ENCODE measurements at places on chromosomes 5 and 9. TPM values are rescaled to one million over a fixed set of nuclear protein-coding genes. Genes with fewer than 3 reads are reported as not detected.

The GAS1 gene
- total RNA-seq = 5.1 TPM

The RANBP3L gene
- 0.46 TPM for total RNA-seq

The OTULINL gene
- 2.8 TPM for total RNA-seq

The HMMR gene
- total RNA-seq = 4.0 TPM

The NME5 gene
- 2.9 TPM for total RNA-seq

GRCh38 chr5:1447671-1448361 is 2.6 kb upstream of the SLC6A3 start:
- no peak for DNase-seq

- no peak for DNase-seq
Measured at GRCh38 chr5:150448334-150448733, 1.2 kb downstream of the RPS14 start.

DNA sequence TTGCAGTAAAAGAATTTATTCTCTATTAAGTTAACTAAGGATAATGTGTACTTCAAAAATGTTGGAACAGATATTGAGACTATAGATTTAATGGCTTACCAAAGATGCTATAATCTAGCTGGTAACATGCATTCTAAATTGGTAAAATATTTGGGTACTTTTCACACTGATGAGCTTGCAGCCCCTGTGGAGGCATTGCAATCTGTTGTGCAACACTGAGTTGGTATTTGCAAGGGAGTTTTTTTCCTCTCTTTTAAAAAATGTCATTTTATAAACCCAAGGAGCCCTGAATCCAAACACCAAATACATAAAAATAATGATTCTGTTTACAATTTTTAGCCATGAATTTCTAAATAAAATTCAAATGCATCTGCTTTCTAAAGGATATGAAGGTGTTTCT is 944.8 kb downstream of the DTWD2 start:
- no peak for DNase-seq

DNA sequence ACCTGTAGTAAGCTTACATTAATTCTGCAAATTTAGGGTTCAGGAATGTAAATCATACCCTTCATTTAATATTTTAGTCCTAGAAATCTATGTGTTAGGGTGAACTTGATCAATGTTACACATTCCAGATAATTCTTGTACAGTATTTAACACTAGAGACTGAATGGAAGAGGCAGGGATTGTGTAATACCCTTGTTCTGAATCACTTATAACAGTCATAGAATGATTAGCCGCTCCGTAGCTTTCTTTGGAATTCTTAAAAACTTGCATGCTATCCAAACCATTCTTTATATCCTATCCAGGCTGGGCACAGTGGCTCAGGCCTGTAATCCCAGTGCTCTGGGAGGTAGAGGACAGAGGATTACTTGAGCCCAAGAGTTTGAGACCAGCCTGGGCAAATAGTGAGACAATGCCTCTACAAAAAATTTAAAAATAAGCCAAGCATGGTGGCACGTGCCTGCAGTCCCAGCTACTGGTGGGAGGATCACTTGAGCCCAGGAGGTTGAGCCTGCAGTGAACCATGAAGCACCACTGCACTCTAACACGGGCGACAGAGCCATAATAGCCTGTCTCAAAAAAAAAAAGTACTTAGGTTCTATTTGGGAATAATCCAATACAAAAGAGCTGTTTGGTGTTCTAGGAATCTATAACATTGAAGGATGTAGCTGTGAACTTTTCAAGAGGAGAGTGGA is 8.3 kb downstream of the ZNF483 start:
- peak; percentile 42 for DNase-seq

DNA sequence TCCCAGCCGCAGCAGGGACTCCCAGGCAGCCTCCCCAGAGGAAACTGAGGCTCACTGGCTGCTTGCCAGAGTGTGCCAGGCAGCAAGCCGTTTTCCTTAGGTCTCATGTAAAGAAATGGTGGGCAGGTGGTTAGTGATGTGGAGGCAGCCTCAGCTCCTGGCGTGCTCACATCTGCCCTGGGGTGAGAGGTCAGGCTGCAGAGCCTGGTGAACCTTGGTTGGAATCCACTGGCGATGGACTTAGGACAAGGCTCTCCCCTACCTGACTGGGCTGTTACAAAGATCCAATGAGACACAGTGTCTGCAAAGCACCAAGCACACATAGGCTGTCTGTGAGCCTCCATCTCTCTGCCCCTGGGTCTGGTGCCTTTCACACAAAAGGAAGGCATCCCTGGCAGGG is 30.9 kb downstream of the LHX6 start:
- DNase-seq = no peak

GRCh38 chr9:38059233-38059936 is 9.6 kb downstream of the SHB start:
- peak; percentile 72 for DNase-seq

GRCh38 chr9:27125936-27126335 is 16.9 kb downstream of the TEK start:
- peak; percentile 58 for DNase-seq

GRCh38 chr5:40361378-40361777 is 318.3 kb upstream of the PTGER4 start:
- no peak for DNase-seq

DNA sequence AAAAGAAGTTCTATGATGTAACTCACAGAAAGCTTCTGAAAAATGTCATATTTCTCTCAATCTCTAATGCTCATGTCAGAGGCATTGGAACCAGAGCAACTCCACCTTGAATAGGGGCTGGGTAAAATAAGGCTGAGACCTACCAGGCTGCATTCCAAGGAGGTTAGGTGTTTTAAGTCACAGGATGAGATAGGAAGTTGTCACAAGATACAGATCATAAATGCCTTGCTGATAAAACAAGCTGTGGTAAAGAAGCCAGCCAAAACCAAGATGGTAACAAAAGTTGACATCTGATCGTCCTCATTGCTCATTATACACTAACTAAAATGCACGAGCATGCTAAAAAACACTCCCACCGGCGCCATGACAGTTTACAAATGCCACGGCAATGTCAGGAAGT is 411.1 kb upstream of the GRIA1 start:
- no peak for DNase-seq

DNA sequence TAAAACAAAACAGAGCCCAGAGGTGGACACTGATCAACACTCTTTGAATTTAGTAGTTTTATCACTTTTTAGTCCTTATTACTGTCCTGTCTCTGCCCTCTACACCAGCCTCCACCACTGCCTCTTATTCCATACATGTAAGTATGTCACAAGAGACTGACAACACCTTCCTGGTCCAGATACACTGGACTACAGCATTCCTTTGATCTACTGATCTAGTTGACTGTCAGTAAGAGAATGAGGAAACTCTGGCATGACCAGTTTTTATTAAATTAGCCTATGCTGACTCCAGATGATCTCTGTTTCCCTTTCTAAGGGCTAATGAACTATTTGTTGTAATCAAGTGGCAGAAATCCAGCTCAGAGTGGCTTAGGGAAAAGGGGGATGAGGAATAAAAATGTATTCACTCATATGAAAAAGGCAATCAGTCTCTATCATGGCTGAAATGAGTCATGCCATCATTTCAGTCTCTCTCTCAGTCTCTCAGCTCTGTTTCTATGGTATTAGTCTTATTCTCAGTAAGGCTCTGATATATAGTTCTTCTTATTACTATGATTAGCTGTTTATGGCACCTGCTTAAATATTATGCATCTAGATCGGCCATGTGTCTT is 5.5 kb downstream of the ARHGEF37 start:
- no peak for DNase-seq

DNA sequence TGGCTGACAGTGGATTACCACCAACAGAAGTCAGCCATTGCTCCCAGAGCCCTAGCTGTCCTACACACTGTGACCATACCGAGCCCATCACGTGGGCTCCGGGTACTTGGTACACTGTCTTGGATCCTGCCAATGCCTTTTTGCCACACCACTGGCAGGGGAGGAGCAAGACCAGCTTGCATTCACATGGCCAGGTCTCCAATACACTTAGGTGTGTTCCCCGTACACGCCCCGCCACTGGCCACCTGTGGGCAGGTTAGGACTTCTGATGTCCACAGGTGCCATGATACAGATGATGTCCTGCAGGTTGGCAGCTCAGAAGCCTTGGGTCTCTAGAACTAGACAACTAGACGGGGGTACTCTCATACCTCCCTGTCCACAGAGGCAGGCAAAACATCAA is 5.4 kb upstream of the DIPK1B start:
- DNase-seq = no peak

GRCh38 chr5:157213527-157214243 is 33.0 kb downstream of the ITK start:
- DNase-seq = no peak

GRCh38 chr9:134517069-134517680 is 124.4 kb upstream of the COL5A1 start:
- DNase-seq = no peak
